Hematopoietic multipotent progenitor cell treated with erythropoietin and hydrocortisone succinate and interleukin-3 and kit ligand, for 6 days (in vitro differentiated cells): ENCODE measurements at places on chromosomes 2 and 18.

- DNase-seq: no peak
Observed at GRCh38 chr2:162257425-162257824, 14.2 kb upstream of the FAP start.

GRCh38 chr2:153766415-153766814 is 105.3 kb upstream of the GALNT13 start:
- no peak for DNase-seq

- no peak for DNase-seq
Observed at GRCh38 chr2:20382965-20383810, 32.5 kb upstream of the PUM2 start.

DNA sequence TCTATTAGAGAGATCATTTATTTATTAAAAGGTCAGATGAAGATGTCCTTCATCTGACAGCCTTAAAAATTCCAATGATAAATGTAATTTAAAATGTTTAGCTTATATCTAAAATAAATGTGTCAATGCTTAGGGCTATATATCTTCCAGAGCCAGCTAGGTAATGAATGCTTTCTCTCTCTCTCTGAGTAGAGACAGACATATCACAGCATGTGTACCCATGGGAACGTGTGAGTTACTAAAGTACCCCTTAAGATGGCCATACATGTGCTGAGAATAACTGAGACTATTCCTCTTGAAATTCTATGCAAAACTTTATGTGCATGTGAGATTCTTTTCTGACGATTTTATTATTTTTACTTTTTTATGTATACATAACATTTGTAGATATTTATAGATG is 420.9 kb upstream of the ST6GAL2 start:
- no peak for DNase-seq

DNA sequence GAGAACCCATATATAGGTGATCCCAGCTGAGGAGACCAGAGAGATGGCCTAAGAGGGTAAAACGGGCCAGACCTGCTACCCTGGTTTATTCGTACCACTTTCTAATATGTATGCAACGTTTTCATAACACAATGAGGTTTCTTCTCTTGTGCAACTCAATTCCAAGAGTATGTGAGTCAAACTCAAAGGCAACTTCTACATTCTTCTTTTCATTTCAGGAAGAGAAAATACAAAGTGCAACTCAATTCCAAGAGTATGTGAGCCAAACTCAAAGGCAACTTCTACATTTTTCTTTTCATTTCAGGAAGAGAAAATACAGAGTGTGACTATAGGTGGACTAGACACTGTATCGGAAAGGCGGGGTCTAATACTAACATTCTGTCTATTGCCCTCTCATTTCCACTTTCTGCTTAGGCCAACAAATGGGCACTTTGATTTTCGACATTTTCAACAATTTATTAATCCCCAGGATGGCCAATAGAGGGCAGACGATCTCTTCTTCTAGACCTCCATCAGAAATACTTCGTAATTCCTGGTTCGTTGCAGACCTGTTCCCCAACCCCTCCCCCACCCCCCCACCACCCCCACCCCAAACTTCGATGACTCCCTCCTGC is 3.7 kb upstream of the CRIM1 start:
- peak; percentile 77 for DNase-seq

DNA sequence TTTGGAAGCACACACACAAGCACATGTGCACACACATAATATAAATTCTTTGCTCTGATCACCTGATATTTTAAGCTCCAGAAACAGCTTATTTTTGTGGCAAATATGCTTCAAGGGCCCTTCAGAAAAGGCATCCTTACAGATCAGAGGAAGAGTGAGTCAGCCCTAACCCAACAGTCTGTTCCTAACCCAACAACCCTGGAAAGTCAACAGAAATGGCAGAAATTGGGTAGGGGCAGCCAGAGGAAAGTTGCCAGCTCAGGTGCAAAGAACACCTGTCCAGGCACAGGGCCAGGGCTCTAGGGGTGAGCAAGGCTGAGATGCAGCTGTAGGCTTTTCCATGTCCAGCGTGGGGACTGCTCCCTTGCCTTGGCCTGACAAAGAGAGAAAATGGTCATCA is 6.4 kb upstream of the NCKAP5 start:
- no peak for DNase-seq

DNA sequence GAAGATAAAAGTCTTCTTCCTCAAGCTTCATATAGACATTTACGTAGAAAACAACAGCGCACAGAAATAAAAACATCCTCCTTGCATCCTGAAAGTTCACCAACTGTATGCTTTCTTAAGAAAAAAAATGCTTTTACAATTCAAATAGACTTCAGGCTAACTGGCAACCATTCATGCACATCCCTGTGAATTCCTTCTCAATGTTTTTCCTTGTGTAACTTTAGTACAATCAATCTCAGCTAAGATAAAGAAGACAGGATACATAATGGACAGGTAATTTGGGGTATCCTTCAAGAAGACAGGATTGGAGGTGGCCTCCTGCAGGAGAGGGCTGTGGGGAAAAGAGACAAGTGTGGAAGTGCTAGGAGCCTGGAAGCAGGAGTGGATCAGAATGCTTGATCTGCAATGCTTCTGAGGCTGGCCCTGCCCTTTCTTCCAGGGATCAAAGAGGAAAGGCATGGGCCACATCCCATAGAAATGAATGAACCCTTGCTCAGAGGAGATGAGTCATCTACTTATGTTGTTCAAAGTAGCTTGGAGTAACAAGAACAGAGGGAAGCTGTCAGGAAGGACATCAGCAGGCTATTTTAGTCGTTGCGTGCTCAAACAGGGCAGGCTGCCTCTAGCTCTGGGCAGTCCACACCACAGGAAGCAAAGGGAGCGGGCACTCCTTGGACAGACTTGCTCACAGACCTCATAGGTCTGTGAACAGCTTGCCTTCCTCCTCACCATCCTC is 126.6 kb downstream of the TMEM131 start:
- no peak for DNase-seq

- no peak for DNase-seq
Observed at GRCh38 chr2:42843611-42844010, 51.2 kb upstream of the HAAO start.

GRCh38 chr2:102498414-102498813 is 25.4 kb downstream of the SLC9A4 start:
- DNase-seq: no peak

DNA sequence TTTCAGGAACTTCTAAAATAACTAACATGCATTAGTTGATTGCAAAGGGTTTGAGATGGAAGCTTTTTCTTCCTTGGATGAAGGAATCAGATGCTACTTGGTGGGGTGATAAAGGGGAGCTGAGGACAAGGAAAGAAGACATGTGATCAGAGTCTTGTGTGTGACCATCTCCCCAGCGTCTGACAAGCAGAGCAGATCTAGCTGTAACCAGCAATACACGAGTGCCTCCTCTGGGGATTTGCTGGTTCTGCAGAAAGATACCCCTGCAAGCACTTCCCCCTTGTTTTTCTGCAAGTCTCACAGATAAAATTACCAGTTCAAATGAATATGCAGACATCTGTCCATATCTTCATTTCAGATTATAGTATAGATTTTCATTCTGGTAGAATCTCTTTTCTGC is 2.7 kb downstream of the CDH7 start:
- DNase-seq: peak; percentile 86

GRCh38 chr2:135004005-135004746 is 43.1 kb downstream of the MAP3K19 start:
- DNase-seq: peak; percentile 82

GRCh38 chr2:233147136-233147828 is 87.1 kb downstream of the INPP5D start:
- DNase-seq: no peak

GRCh38 chr18:28766721-28767120 is 589.8 kb upstream of the CDH2 start:
- no peak for DNase-seq

DNA sequence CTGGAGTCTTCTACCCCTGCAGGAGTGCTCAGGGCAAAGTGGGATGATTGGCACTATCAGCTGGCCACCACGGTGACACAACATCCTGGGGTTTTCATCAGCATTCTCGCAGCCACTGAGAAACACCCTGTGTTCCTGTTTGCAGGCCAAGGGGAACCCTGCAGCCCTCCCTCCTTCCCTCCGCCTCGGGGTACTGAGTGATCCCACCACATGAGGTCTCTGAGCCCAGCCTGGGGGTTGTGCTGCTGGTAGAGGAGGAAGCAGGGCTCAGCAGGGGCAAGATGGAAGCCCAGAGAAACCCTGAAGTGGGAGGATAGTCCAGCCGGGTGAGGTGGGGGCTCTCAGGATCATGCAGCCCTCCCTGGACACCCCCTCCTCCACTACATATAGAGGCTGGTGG is at the start of gene OXER1:
OXER1 (minus strand) TSS at position 40 of the 400 bp plus-strand sequence. CDS start 73 bp downstream, outside the sequence.
- peak; percentile 72 for DNase-seq

DNA sequence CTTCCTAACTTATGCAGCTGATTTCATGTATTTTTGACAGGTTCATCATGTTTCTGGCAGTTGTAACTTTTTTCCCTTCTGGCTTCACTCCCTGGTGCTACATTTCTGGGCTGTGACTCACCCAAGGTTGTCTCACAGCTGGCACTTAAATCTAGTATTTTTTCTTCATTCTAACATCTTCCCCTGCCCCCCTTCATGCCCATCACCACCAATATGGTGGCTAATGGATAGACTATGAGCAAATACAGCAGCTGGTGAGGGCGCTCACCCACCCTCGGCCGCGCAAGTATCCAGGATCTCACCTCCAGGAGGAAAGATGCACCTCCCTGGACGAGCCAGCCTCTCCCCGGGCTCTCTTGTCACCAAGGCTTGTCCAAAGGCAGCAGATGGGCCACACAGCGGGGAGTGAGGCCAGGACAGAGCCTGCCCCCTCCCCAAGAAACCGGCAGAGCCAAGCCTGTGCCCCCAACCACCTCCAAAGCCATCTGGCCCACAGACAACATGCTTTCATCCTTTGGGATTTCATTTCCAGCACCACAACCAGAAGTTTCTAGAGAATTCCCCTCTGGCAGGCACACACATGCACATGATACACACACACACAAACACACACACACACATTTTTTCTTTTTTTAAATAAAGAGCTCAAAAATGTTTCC is 39.1 kb downstream of the ATOH8 start:
- no peak for DNase-seq

- no peak for DNase-seq
Observed at GRCh38 chr2:101762451-101763171, 65.1 kb downstream of the MAP4K4 start.

GRCh38 chr2:218892693-218893348 is 12.2 kb downstream of the WNT10A start:
- DNase-seq: peak; percentile 78

DNA sequence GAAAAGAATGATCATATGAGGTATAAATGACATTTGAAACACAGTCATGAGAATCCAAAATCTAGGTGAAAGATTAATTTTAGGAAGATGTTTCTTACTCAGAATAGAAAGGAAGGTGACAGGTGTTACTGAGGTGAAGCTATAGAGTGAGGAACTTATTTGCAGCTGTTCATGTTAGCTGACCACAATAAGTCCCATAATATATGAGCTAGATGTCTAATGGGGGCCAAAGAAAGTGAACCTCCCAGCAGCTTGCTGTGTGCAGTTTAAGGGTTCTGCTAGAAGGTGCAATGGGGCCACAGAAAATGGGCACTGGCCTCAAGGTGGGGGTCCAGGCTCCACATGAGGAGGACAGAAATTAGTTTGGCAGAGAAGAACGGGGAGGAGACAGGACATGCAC is 1374.9 kb upstream of the CRIM1 start:
- DNase-seq: no peak

- DNase-seq: no peak
Observed at GRCh38 chr2:234829074-234829455, 122.8 kb upstream of the SH3BP4 start.

GRCh38 chr2:207311316-207312005 is 145.7 kb upstream of the KLF7 start:
- peak; percentile 25 for DNase-seq

GRCh38 chr2:43219383-43220228 is 6.8 kb downstream of the ZFP36L2 start:
- DNase-seq: peak; percentile 96

- peak; percentile 94 for DNase-seq
Observed at GRCh38 chr2:38947241-38948239, 57.9 kb downstream of the ARHGEF33 start.

DNA sequence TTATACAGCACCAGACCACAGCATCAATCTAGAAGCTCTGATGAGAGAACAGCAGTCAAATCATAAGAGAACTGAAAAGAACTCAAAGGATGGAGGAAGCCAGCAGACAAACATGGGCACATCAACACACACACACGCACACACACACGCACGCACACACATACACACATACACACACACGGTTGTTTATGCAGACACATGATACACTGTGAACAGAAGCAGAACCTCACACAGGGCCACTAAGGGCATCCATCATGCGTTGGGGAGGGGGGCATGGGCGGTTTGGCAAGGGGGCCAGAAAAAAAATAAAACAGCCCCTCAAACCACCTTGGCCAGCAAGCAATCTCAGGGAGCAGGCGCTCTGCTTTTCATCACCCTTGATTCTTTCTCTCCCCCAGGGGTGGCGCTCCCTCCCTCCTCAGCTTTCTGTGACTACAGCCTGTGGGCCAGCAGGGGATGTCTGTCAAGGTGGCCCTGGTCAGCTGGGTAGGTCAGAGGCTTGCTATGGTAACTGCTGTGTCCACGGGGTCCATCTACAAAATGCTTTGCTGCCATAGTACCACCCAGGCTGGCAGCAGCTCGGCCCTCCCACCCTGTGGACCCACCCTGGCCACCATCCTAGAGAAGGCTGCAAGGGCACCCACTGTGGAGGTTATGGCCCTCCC is 318.0 kb downstream of the CELF4 start:
- DNase-seq: no peak

DNA sequence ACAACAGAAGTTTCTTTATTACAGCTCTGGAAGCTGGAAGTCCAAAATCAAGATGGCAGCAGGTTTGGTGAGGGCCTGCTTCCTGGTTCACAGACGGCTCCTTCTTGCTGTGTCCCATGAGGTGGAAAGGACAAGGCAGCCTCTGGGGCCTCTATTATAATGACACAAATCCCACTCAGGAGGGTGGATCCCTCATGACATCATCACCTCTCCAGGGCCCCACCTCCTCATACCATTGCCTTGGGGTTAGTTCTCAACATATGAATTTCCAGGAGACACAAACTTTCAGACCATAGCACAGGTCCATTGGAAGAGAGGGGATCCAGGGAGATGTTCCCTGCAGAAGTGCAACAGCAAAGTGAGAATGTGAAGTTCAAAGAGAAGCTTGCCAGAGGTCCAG is 202.8 kb downstream of the TFCP2L1 start:
- DNase-seq: no peak

GRCh38 chr2:84971510-84972206 is 697 bp downstream of the KCMF1 start:
- DNase-seq: peak; percentile 67
